ENCODE measurements at places on chromosomes 7 and 10.
A peak's percentile ranks its signal among the peaks of the same experiment; 100 is the strongest.

DNA sequence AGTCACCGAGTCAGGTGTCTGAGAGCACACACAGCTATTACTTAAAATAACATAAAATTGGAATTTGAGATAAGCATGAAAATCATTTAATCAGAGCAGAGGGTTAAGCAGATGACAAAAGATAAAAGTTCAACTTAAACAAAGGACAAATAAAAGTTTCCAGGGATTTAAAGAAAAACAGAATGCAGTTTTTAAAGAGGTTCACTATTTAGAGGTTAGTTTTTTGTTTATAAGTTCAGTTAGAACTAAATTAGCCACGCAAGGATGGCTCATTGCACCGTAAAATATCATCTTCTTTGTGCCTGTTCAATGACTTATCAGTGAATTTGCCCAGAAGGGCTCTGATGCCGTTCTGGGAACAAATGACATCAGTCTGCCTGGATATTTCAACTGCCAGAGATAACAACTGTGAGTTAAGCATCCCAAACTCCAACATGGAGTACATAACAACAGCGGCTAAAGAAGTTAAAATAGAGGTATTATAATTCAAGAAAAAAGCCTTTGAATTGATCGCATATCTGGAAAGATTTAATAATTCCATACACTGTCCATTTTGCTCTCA, 107.8 kb downstream of the ANK3 start:
- no peak for DNase-seq

DNA sequence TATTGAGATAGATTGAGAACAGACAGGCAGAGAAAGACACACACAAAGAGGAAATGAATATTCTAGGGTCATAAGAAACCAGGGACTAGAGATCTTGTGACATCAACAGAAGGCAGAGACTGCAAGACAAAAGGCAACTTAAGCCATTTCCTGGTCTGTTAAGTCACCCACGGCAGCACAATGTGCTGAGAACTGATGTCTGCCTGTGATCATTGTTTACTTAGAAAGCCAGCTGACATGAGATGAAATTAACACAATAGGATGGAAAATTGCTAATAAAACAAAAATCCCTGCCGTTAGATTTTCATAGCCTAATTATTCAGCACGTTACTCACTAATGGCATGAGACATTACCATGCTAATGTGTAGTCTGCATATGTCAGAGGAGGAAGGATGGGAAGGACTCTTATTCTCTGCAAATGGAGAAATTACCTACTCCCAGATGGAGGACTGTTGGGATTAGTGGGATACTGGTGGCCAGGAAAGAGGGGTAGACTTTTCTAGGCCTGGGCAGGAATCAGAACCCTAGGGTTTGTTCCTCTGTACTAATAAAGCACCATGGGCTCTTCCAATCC, 191.3 kb upstream of the PODXL start:
- no peak for DNase-seq

DNA sequence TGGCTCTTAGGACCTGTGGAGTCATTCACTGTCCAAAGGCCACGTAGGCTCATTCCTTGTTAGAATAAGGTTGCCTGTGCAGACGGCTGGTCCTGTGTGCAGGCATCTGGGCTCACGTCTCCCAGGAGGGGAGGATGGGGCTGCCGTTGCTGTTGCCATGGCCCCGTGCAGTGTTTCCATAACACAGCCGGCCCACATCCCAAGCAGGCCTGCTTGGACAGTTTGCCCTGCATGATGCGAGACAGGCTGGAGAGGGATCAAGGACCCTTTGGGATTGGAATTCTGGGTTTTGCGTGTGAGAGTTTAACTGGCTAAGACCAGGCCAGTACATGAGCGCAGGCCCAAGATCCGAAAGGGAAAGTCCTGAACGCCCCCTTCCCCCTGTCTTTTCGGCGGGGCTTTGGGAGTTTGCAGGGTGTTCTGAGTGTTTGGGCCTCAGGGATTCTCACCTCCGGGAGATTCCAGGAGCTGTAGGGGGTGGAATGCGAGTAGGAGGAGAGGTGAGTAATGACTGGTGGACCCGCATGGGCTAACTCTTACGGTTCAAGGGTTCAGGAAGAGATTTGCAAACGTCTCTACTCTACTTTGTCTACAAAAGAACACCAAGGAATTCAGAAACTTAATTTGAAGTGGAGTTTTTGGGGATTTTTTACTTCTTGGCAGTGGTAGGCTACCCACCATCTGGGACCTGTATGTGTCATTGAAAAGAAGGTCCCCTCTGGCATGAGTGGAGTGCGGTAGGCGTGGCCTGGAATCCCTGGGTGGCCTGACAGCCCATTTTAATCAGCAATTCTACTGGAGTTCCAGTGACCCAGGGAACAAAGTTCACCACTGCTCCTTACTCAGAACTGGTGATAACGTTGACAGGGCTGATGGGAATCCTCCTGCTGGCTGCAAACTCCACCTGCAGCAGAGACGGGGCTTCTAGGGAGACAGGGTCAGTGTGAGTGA, 125.4 kb downstream of the ITIH5 start:
- DNase-seq: no peak

DNA sequence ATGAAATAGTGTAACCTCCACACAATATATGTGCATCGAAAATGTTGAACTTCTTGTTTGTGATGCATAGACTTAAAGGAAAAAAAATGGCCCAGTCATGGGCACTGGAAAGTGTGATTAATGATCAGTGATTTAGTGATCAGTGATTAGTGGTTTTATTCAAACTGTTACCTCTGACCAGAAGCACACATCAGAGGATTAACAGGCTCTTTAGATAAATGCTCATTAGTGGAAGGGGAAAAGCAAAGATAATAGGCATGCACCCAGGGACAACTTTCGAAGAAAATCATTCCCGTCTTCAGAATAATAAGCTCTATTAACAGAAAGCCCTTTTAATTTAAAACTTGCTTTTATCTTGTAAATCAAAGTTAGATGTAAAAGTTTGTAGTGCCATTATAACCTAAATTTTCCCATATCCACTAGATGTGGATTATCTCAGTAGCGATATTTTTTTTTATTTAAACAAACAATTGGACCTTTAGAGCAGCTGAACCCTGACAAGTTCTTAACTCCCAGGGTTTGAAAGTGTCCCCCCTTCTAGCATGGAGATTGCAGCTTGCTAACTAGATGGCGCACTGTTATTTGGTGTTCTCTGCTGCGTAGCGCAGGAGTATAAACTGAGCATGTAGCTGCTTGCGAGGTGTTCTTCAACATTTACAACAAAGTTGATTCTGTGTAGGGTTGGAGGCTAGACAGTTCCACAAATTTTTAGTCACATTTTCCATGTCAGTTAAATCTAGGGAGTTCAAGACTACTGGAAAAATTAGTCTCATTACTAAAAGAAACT, at the start of gene CREB5:
Gene CREB5, plus strand, starts transcription at position 643 of the 787 bp plus-strand sequence. CDS start 397 bp downstream, outside the sequence.
- DNase-seq: no peak

- peak; percentile 65 for DNase-seq
Measured at GRCh38 chr7:151038951-151039849, 9.1 kb upstream of the ASIC3 start.

DNA sequence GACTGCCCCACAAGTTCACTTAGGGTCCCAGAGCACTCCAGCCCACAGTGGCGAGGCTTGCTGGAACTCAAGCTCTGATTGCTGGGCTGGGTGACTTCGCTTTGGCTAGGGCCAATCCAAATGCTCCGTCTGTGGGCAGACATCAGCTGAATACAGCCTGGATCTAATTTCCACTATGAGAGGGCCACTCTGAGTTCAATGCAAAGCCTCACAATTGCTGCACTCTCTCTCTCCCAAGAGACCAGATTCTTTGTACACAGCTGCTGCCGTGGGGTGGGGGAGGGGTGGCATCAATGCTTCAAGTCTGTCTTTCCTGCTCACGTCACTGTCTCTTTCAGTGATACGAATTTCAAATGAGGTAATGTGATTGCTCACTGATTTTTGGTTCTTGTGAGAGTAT, 47.3 kb upstream of the BPGM start:
- DNase-seq: no peak

- no peak for DNase-seq
Measured at GRCh38 chr10:123402656-123403055, 248.5 kb downstream of the BUB3 start.

- no peak for DNase-seq
Measured at GRCh38 chr10:86556933-86557649, 35.5 kb upstream of the WAPL start.

DNA sequence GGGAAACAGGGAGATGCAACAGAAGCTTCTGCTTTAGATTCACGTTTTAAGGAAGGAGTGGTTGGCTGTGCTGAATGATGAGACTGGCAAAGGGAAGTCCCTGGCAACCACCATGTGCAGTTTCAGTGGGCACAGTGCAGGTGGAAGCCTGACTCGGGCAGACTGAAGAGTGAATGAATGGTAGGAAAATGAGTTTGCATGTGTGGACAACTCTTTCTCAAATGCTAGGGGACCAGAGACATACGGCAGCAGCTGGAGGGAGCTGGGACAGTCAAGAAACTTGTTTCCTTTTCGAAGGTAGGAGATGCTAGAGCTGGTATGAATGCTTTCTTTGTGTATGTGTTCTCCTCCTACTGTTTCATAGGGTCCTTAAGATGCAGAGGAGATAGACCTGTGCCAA, 29.0 kb downstream of the PODXL start:
- DNase-seq: no peak

- DNase-seq: no peak
Measured at GRCh38 chr10:20776384-20777118, 120.6 kb downstream of the NEBL start.

- DNase-seq: no peak
Measured at GRCh38 chr7:29143751-29144150, 2.6 kb downstream of the CPVL start.

DNA sequence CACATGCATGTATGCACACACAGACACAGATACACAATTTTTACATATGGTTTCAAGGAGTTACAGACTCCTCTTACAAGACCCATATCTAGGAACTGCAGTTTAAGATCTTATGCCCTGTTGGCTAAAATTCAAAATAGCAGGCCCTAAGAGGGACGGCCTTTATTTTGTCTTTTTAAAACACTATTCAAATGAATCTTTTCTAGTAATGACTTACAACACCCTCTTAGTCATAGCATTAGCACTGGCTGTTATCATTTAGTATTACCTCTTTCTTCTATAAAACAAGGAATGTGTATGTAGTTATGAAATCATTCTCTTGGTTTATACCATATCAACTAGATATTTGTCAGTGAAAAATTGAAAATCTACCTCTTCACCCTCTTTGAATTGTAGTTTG, 15.3 kb downstream of the PAPSS2 start:
- no peak for DNase-seq

DNA sequence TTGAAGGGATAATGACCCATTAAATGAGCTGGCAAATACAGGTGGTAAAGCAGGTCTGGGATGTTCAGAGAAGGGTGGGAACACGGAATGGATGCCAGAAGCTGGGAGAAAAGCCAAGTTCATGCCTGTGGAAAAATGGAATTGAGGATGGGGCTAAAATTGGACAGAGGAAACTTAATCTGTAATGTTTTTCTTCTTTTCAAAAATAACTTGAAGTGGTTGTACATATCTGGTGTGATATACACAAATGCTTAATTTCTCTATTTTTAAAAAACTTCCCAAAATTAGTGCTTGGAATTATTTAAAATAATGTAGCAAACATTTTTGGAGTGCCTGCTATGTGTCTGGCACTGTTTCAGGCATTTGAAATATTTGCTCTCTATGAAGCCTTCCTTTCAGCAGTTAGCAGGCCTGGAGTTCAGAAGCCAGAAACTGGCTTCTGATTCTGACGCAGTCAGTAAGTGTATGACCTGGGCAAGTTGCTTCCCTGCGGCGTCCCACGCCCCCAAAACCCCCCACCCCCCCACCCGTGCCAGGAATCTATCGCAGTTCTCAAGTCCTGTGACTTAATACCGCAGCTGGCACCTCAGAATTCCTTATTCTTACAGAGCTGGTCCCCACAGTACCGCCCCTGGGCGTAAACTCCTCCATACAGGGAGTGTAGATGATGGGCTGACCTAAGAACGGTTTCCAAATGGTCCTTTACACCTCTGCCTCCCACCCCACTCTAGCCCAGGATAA, 828 bp upstream of the MALSU1 start:
- no peak for DNase-seq

- no peak for DNase-seq
Measured at GRCh38 chr10:13331646-13332045, 16.4 kb downstream of the SEPHS1 start.

DNA sequence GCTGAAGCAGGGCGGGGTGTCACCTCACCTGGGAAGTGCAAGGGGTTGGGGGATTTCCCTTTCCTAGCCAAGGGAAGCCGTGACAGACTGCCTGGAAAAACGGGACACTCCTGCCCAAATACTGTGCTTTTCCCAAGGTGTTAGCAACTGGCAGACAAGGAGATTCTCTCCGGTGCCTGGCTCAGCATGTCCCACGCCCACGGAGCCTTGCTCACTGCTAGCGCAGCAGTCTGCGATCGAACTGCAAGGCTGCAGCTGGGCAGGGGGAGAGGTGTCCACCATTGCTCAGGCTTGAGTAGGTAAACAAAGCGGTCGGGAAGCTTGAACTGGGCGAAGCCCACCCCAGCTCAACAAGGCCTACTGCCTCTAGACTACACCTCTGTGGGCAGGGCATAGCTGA, 80.9 kb upstream of the DNAJB12 start:
- no peak for DNase-seq

DNA sequence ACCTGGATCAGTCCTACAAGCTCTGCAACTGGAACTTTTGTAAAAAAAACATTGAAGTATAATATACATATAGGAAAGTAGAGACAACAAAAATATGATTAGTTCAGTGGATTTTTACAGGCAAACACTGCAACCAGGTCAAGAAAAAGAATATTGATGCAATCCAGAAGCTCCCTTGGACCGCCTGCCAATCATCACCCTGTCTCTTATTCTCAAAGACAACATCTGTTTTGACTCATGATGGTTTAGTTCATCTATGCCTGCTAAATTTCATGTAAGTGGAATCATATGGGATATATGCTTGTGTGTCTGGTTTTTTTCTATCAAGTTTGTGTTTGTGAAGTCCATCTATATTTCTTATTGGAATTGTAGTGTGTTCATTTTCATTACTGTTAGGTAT, 7.7 kb upstream of the HYCC1 start:
- no peak for DNase-seq

DNA sequence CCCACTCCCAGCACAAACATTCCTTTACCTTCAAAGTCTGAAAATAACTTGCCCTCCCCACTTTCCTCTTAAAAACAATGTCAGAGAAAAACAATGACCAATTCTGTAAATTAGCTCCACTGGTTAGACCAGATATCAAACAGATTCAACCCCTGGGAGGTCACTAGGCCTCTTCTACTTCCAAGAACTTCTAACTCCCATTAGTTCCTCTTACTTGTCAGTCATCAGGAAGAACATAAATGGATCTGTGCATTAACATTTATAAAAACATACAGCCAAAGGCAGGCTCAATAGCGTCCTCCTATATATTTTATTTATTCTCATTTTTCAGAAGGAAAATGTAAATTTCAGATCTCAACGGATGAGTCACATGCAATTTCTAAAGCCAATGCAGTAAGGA, 2.2 kb downstream of the ELAPOR2 start:
- no peak for DNase-seq

All from stimulated activated CD8-positive, alpha-beta memory T cell treated with anti-CD3 and anti-CD28 coated beads, Interleukin-15, amount 100 ng/mL, for 4 hours (primary cell).